ENCODE measurements at places on chromosomes 5 and 9.

GRCh38 chr5:9351546-9351945, 194.3 kb downstream of the SEMA5A start:
- no peak for DNase-seq

DNA sequence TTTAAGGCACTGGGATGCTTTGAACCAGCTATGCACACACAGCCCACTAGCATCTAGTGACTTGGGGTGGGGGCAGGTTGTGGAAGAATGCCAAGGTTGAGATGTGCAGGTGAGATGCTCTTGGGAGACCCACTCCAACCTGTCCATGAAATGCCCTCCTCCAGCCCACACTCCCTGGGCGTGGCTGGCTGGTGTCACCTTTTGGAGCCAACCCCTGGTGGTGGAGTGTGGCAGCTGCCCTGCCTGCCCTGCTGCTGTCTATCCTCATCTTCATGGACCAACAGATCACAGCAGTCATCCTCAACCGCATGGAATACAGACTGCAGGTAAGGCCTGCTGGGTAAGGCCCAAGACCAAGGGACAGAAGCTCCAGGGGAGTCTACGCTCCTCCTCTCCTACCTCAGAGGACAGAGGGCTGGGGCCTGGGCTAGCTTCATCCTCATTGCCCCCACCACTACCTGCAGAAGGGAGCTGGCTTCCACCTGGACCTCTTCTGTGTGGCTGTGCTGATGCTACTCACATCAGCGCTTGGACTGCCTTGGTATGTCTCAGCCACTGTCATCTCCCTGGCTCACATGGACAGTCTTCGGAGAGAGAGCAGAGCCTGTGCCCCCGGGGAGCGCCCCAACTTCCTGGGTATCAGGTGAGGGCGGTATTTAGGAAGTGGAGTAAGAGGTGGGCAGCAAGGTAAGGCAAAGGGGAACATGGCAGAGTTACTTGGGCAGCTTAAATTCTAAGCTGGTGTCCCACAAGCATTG, 7.4 kb downstream of the SLC4A9 start:
- DNase-seq: no peak

DNA sequence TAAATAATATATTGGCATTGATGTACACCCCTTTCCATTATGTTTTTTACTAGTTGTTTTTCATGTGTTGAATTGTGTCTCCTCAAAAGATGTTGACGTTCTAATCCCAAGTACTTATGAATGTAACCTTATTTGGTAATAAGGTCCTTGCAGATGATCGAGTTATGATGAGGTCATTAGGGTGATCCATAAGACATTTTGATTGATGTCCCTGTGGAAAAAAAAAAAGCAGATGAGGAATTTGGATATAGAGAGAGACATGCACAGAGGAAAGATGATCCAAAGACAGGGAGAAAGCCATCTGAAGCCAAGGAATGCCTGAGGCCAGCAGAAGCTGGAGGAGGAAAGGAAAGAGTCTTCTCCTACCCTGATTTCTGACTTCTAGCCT, 632.7 kb downstream of the TLR4 start:
- DNase-seq: no peak

DNA sequence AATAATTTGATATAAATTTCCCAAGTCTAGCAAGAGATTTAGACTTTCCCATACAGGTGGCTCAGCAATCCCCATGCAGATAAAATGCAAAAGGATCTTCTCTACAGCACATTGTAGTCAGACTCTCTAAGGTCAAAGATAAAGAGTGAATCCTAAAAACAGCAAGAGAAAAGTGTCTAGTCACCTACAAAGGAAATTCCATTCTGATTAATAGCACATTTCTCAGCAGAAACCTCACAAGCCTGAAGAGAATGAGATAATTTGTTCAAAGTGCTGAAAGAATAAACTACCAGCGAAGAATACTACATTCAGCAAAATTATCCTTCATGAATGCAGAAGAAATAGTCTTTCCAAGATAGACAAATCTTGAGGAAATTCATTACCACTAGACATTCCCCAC, 493.3 kb downstream of the PRELID2 start:
- no peak for DNase-seq

- no peak for DNase-seq
Measured at GRCh38 chr9:102178811-102179210, 440.4 kb upstream of the GRIN3A start.

DNA sequence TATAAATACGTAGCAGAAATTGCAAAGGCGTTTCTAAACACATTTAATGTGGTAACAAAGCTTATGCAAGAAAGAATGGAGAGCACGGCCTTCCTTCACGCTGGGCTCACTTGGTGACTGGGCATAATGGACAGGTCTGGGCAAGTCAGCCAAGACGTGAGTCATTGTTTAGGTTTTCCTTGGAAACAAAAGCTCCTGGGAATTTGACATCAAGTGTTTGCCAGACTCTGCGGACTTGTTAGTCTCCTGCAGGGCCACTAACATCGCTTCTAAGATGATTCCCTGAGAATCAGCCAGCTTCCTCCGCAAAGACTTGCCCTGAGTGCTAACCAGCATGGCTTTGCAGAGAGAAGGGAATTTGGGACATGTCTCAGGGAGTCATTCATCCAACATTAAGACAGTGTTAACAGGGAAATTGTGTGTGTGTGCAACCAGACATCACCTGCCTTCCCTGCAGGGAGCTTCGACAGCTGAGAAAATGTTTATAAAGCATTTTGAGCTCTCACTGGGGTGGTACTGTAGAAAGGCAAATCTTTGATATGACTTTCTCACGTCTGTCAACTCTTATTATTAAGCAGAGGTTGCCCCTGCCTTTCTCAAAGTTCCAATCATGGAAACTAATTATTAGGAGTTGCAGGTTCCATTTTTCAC, 182.5 kb downstream of the NTRK2 start:
- DNase-seq: no peak

DNA sequence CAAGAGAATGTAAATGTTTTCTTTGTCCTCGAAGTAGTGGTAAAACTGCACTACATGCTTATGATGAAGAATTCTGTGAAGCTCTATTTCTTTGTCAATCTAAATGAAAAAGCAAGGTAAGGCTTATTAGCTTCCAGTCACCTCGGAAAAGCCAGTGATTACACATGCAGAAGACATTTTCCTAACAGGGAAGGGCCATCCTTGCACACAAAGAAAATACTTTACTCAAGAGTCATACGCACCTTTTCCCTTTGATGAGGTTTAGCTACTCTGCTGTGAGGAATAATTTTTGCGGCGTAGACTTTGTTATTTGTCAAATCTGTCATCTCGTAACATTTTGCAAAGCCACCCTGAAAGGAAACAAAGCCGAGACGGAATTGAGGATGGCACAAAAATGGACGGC, 1.1 kb downstream of the PLK2 start:
- no peak for DNase-seq

DNA sequence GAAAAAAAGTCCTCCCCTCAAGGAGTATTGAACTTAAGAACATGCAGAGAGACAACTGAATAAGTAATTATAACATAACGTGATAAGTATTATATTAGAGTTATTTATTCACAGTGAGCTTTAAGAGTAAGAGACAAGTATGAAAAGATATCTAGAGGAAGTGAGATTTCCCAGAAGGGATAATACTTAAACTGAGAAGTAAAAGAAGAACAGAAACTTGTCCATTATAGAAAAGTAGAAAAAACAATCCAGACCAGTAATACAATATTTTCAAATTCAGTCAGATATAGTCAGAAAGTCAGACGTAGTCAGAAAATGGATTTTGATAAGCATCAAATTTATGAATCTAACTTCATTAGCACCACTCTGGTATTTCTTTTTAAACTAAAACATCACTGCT, 613.0 kb upstream of the CCNG1 start:
- no peak for DNase-seq

- DNase-seq: no peak
Measured at GRCh38 chr9:78187763-78188484, 48.0 kb upstream of the CEP78 start.

- no peak for DNase-seq
Measured at GRCh38 chr5:72009280-72009679, 98.0 kb upstream of the MAP1B start.

GRCh38 chr5:433836-434235, 9.1 kb upstream of the EXOC3 start:
- no peak for DNase-seq
